ENCODE measurements at places on chromosomes 7 and 10.

DNA sequence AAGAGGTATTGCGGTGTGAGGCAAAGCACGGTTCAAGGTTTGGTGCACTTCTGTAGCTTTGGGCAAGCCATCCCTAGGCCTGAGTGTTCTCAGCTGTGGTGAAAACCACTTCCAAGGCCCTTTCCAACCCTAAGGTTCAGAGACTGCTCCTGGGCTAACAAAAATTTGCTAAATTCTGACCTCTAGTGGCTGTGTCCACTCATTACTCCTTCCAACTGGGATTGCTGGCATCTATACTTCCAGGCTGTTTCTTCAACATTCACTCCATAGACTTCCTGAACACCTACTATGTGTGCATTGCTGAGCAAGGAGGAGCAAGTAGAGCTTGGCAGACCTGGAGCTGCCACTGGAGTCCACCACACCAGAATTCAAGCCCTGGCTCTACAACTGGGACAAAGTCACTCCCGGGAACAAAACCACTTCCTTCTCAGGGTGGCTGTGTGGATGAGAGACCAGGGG, 29.3 kb upstream of the SH3PXD2A start:
- peak; percentile 58 for DNase-seq

- DNase-seq = no peak
Observed at GRCh38 chr7:157577061-157577460, 240.3 kb downstream of the DNAJB6 start.

DNA sequence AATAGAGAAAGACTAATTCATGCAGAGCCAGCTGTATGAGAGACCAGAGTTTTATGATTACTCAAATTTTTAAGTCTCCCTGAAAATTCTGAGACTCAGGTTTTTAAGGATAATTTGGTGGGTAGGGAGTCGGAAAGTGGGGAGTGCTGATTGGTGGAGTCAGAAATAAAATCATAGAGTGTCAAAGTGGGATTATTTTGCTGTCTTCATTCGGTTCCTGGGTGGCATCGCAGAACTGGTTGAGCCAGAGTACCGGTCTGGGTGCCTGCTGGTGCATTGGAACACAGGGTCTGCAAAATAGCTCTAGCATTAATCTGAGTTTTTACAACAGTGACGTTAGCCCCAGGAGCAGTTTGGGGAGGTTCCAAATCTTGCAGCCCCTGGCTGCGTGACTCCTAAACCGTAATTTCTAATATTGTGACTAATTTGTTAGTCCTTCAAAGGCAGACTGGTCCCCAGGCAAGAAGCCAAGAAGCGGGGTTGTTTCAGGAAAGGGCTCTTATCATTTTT, 32.4 kb downstream of the GPRIN2 start:
- DNase-seq = peak; percentile 94

DNA sequence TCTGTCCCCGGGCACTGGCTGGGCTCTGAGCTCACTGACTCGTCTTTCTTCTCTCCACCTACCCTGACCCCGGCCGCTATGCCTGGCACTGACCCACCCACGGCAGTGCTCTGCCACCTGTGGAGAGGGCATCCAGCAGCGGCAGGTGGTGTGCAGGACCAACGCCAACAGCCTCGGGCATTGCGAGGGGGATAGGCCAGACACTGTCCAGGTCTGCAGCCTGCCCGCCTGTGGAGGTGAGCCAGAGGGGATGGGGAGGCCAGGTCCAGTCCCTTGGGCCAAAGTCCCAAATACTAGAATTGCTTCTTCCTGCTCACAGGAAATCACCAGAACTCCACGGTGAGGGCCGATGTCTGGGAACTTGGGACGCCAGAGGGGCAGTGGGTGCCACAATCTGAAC, 27.3 kb downstream of the TBATA start:
- DNase-seq = no peak

- DNase-seq = no peak
Observed at GRCh38 chr10:5530846-5531557, 6.2 kb downstream of the CALML3 start.

DNA sequence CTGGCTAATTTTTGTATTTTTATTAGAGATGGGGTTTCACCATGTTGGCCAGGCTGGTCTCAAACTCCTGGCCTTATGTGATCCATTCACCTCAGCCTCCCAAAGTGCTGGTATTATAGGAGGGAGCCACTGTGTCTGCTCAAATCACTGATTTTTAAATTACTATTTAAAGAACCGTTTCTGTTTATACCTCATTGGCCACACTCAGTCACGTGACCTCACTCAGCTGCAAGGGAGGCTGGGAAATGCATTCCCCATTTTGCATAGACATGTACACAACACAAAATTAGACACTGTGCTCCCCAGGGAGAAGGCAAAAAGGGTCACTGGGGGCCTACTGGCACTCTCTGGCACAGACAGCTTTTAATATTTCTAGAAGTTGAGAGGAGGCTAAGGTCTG, 13.6 kb upstream of the CALU start:
- DNase-seq = no peak

GRCh38 chr10:56012101-56012500, 349.0 kb downstream of the ZWINT start:
- DNase-seq = no peak

- DNase-seq = no peak
Observed at GRCh38 chr7:83941300-83941699, 253.3 kb downstream of the SEMA3A start.

DNA sequence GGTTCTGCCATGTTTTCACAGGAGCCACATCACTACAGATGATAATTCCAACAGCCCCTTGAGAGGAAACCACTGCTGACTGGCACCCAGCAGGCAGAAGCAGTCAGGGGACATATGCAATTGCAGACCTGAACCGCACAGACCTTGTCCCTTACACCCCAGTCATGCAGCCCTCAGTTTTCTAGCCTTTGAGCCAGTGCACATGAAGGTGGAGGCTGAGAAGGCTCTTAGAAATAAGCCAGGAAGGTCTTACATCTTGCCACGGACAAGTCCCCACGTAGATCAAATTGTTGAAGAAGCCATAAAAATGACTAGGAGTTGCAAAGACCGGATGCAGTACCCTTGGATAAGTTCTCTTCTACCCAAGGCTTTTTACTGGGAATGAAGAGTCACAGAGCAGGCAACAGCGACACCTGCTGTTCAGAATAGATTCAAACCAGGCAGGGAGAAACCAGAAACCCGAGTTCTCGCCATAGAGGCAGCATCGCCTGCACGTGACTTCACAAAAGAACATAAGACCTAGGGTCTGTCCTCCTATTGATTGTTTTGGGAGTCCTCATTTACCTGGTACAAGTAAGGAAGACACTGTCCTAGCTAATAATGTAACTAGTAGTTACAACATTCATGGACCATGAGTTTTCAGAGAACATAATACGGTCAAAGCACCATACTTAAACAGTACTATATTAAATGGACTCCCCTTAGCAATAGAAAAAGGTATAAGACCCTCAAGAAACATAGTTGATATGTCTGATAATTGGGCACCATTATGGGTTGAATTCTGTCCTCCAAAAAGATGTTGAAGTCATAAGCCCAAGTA, 11.1 kb downstream of the STEAP1B start:
- peak; percentile 66 for DNase-seq

- no peak for DNase-seq
Observed at GRCh38 chr10:131311661-131312477, at the start of gene TCERG1L. Gene TCERG1L, minus strand, starts transcription at chr10:131311721. Its CDS starts 86 bp downstream, at chr10:131311635.

- no peak for DNase-seq
Observed at GRCh38 chr10:3672220-3672619, 112.8 kb downstream of the KLF6 start.

- no peak for DNase-seq
Observed at GRCh38 chr7:107173691-107174406, 5.0 kb downstream of the HBP1 start.

DNA sequence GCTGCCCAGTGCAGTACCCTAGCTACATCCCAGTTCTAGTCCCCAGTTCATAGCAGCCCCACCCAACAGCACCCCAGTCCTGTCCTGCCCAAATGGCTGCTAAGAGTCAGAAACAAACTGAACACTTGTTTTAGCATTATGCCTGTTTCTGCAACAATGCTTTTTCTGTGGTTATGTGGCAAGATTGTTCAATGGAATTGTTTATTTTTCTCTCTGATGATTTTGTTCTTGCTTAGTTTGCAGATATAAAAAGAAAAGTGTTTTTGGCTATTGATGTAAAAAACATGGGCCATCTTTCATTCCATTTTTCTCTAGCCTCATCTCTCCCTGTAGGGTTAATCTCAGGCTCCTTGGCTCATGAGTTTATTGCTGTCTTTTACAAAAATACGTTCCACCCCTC, 42.5 kb downstream of the LRRC4 start:
- no peak for DNase-seq

DNA sequence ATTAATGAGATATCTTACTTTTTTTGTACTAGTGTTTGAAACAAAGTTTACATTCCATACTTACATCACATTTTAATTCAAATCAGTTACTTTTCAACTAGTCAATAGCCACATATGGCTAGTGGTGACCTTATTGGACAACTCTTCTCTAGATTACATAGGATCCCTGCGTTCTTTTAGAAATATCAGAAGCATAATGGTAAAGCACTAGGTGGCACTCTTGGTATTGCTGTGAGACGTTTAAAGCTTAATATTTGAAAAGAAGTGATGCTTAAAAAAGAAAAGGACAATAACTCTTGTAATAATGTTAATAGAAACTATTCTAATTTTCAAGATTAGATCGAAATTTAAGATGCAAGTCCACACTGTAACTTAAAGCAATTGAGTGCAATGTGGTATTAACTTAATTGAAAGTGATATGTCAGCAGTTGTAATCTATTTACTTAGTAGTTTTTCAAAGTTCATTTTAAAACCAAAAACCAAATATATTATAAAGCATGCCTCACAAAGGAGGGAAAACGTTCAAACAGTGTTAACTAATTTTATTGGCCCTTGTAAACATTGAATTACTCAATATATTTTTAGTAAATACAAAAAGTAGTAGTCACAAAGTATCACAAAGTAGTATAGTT, 339.1 kb downstream of the ATRNL1 start:
- DNase-seq = peak; percentile 39

GRCh38 chr10:20993830-20994527, 96.9 kb upstream of the NEBL start:
- DNase-seq = peak; percentile 52

GRCh38 chr7:37409461-37409860, 39.2 kb downstream of the ELMO1 start:
- no peak for DNase-seq

- DNase-seq = no peak
Observed at GRCh38 chr7:96449094-96449493, 127.2 kb upstream of the SLC25A13 start.

- no peak for DNase-seq
Observed at GRCh38 chr7:102077081-102077480, 209.6 kb upstream of the SH2B2 start.

DNA sequence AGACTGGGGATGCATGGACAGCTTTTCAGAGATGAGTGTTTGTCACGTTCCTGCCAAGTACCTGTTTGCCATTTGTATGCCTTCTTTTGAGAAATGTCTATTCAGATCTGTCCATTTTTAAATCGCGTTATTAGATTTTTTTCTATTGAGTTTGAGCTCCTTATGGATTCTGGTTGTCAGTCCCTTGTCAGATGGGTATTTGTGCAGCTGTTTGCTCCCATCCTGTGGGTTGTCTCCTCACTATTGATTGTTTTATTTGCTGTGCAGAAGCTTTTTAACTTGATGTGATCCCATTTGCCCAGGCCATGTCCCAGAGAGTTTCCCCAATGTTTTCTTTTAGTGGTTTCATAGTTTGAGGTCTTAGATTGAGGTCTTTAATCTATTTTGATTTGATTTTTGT, 5.5 kb upstream of the PRKAR1B start:
- no peak for DNase-seq

Data from fibroblast of skin of abdomen (primary cell).